ENCODE measurements at places on chromosomes 3 and 15.

GRCh38 chr3:38646630-38647029, 2.9 kb downstream of the SCN5A start:
- peak; percentile 60 for DNase-seq

DNA sequence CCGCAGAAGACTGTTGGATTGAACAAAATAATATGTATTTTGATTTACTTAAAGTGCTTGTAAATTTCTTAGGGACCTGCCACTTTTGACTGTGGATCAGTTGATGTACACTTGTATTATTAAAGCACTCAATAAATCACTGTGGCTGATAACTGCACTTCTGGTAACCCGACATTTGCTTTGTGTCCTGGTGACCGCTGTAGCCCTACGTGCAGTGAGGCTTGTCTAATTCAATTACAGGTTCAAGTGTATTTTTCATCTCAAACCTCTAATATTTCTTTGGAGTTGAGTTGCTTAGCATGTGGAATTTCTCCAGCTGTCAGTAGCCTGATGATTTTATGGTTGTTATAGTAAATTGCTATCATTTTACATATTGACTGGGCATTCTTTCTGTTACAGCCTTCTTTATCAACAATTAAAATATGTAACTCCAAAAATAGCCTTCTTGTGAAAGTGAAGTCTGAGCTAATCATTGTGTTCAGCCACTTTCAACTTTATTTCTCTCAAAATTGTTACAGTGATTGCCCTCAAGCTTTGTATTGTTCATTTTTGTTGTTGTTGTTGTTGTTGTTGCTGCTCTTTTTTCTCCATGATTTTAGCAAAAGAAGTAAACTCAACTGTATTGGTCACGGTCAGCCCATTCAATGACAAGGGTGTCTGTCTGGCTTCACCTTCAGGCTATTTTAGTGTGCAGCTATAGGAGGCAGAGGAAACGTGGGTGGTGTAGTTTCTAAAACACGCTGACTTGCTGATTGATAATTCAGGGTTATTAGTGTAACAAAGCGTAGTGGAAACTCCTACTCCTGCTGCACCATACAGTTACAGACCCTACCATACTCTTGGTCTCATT, 215.1 kb upstream of the UBE2E1 start:
- DNase-seq: no peak

GRCh38 chr3:81728766-81729544, 32.5 kb downstream of the GBE1 start:
- DNase-seq: peak; percentile 70

DNA sequence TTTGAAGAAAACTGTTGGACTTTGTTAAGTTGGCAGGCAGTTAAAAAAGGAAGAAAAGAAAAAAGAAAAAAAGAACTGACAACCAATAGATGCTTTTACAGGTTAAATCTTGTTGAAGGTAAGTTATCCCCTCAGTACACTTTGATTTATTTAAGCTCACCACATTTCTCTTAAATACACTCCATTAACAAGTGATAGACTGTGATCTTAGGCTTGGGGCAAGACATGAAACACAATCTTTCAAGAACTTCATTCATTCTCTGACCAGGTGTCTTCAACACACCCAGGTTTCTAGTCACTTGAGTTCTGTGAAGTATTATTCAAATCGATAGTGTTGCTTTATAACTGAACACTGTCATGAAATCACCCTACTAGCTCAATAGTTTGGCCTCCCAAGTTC, 751.9 kb downstream of the ROBO1 start:
- no peak for DNase-seq

DNA sequence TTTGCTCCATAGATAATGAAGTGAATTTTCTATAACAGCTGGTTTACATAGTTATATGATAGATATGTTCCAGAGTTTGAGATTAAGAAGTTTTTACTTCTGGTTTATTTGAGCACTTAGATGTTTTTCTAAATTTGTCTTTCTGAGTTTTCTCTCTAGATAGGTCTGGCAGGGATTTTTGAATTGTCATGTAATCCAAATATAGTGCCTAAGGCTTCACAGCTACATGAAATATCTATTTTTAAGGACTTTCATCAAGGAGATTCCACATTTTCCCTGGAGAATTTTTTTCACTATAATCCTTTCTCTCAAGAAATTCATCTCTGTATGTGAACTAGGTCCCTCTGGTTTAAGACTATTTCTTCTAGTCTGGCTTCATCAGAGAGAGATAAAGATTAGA, 12.0 kb downstream of the PPM1L start:
- no peak for DNase-seq

GRCh38 chr3:106814231-106814630, 563.0 kb upstream of the CCDC54 start:
- peak; percentile 61 for DNase-seq
